ENCODE measurements at places on chromosomes 13 and 19.

DNA sequence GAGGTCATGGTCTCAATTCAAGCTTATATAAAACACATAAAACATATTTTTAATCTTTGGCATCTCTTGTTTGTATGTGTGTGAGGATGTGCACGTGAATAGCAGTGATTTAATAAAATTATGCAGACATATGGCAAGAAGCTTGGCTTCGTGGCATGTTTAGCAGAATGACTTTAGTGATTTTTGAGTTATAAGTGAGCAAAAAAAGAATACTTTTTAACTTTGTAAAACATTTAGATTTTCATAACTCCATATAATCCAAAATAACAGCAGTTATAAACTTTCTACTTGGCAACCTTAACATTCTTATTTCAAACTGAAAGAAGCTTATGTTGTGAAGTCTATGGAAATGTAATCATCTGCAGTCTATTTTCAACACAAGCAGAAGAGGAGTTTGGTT lies 120.6 kb downstream of the SLITRK1 start:
- DNase-seq: no peak

DNA sequence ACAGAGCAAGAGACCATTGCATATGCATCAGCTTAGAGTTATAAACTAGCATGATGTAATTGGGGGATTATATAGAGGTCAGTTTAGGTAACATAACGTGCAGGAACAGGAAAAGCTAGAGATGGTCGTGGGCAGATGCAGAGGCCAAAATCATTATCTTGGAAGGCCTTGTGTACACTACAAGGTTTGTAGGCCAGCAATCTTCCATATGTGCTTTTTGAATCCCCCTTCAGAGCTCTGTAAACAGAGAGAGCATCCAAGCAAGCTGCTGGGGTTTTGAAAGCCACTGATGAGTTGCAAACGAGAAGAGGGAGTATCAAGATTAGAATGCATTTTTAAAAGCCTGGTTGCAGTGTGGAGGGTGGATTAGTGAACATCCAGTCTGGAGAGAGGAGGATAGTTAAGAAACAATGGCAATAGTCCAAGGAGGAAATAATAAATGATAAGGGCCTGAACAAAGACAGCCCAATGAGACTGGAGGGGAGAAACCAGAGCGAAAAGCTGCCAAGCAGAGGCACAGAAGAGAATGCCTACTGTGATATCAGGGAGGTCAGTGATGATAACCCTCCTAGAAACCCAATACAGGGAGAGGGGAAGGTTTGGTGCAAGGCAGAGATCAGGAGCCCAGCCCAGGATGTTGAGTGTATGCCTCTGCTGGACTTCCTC lies 109.6 kb downstream of the ZAR1L start:
- DNase-seq: no peak

GRCh38 chr13:110650436-110650835 lies 35.1 kb downstream of the NAXD start:
- DNase-seq: no peak

- no peak for DNase-seq
Observed at GRCh38 chr13:110910013-110910890, 4.6 kb downstream of the ANKRD10 start.

DNA sequence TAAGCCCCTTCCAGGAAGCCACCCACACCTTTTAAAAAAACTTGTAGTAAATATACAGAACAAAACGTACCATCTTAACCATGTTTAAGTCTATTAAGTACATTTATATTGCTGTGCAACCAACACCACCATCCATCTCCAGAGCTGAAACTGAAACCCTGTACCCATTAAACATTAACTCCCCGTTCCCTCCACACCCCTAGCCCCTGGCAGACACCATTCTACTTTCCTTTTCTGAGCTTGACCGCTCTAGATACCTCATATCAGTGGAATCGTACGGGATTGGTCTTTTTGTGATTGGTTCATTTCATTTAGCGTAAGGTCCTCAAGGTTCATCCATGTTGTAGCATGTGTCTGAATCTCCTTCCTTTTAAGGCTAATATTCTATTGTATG lies 13.0 kb upstream of the SPATA13 start:
- DNase-seq: no peak

DNA sequence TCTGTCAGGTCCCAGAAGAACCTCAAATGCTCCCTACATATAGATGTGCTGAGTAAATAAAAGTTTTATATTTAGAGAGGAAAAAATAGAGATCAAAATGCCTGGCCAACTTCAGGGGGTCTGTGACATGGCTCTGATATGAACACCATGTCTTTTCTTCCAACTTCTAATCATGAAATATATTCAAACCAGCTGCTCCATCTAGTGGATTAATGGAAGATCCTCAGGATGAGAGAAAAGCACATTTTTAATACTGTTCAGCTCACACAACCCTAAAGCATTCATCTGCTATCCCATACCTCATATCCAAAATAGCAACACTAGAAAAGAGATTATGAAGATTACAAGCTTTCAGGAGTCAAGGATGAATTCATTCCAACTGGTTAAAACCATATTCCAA lies 56.0 kb upstream of the DOCK9 start:
- no peak for DNase-seq

DNA sequence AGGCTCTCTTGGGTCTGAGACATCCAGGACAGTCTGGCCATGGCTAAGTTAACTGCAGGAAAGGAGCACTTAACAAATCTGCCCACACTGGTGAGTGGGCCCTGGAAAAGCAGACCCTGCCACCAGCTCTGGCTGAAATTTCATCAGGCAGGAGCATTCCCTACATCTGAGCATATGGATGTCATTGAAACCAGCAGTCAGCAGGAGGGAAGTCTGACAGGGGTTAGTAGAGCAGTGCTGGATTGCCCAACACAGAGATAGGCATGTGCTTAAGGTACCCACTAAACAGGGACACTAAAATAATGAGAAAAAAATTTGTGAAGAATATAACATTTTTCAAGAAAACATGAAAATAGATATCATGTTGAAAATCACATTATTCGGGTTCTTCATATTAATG lies 13.6 kb upstream of the ACOD1 start:
- DNase-seq: no peak

DNA sequence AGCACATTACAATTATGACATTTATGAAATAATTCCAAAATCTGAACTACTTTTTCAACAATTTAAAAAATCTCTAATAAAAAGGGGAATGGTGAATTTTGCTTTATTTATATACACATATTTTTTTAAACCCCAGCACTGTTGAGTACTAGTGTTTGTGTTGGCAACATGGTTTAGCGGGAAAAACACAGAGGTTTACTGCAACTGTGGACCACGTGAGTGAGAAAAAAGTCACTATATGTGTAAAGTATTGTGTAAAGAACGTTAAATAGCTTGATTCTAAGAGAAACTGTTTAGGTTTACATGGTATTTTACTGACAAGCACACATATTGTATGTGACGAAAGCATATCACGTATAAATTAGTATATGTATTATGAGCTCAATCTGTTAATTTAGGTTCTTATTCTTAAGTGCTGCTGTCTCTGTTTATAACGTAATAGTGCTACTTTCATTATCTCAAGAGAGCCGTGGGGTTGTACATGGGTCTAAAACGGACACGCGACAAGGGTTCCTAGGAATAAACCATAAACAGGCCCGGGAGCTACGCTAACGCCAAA lies 617 bp downstream of the SKA3 start:
- no peak for DNase-seq

Measured in amygdala (tissue), 56 donors.